Stimulated activated CD8-positive, alpha-beta memory T cell treated with anti-CD3 and anti-CD28 coated beads, Interleukin-2, amount 100 ng/mL, for 1 hour (primary cell): ENCODE measurements at places on chromosomes 1 and 21.

DNA sequence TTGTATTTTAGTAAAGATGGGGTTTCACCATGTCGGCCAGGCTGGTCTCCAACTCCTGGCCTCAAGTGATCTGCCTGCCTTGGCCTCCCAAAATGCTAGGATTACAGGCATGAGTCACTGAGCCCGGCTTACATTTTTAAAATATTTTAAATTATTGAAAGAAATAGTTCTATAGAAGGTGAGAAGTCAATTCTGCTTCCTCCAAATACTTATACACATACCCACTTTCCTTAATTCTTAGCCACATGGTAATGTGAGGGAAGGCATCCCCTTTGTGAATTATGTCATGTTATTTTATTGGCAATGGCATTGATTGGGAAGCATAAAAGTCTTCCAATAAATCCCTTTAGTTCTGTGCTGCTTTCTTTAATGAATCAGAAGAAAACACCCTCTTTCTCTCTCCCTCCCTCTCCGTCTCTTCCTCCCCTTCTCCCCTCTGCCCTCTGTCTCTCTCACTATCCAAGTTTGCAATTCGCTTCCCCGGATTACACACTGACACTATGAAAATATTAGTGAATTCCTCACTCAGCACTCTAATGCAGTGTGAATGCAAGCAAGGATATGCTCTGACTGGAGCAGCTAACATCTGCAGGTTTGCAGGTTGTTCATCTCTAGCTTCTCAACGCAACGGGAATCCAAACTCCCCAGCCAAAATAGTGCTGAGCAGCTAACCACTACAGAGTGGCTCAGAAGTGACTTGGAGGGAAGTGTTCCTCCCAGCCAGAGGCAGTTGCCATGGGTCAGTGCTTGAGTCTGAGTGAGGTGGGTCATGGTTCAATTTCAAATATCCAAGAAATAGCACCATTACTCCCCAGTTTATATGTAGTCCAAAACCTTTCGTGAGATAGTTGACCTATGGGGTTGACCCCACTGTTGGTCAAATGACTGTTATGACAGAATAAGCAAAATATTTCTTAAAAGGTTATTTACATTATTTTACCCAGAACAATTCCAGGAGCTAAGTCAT lies 77.8 kb upstream of the CD55 start:
- DNase-seq, result no peak

DNA sequence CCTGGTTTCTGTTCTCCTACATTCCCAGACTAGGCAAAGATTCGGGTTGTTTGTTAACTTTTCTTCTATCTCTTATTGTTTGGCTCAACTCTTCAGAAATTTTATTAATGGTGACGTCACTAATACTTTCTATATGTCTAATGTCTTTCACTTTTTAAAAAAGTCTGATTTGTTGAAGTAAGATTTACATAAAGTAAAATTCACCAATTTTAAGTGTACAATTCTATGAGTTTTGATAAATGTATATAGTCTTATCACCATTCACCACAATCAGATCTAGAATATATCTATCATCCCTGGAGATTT lies 27.8 kb downstream of the EXTL2 start:
- no peak for DNase-seq

DNA sequence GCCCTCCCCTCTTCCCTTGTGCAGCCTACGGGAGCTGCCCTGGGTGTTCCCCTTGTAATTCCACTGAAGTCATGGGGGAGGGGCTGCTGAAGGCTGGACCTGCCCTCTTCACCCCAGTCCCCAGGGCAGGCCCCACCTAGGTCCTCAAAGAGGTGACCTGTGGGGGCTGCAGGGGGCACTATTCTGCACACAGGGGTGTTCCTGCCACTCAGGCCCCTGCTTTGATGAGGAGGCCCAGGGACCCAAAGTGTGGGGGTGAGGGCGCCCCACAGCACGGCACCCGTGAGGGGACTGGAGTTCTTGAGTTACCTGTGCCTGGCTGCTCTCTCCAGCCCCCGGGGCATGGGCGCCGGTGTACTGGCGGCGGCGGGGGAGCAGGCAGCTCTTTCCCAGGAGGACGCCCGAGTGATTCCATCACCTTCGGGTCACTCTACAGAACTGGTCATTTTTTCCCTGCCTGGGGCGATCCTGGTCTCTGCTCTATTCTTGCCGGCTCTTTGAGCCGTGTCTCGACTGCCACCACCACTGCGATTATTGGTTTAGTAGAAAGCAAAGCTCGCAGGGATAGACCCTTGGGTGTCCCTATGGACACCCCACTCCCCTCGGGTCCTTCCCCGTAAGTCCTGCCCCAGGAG lies 6.9 kb upstream of the PRDM16 start:
- no peak for DNase-seq

- no peak for DNase-seq
These were observed 35.0 kb downstream of the TCEANC2 start for GRCh38 chr1:54088385-54088784.

DNA sequence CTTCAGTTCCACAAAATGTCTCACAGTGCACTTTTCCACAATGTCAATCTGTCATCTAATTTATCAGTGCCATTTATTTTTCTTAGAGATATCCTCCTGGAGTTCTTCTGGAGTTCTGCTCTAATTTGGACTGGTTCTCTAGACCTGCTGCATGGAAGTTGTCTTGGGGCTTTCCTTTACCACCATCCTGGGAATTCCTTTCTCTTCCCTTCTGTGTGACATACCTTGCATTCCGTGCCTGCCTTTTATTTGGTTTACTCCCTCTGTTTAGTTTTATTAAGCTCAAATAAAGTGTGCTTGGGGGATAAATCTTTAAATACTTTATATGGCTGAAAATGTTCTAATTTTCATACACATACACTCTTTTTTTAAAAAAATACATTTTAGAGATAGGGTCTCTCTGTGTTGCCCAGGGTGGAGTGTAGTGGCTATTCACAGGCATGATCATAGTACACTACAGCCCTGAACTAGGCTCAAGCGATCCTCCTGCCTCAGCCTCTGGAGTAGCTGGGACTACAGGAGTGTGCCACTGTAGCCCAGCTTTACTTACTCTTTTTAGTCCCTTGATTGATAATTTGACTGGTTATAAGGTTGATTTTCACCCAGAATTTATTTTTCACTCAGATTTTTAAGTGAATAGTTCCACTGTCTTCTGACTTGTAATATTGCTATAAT lies 14.4 kb downstream of the MTF2 start:
- DNase-seq, result no peak

DNA sequence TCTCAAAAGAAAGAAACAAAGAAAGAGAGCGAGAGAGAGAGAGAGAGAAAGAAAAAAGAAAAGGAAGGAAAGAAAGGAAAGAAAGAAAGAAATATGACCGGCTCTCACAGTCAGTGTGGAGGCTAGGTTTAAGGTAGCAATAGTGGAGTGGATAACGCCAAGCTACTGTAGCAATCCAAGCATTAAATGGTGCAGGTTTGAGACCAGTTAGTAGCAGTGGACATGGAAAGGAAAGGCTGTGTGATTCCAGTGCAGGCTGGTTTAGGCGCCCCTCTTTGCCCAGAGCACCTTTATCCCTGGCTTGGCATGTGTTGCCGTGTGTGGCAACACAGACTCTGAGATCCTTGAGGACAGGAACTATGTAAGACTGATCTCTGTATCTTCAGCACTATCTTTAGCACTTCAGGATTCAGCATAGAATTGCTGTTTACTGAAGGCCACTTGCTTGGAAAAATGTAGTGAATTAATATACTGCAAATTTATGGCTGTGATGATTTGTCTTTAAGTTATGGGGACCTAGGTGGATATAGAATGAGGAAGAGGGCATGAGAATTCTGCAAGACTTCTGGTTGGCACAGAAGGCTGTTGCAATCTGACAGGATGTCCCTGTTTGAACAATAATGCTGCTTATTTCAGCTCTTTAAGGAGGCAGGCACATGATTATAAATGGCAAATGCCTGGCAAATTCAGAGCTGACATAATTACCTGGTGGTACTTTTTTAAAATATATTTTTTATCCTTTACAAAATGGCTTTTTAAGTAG lies 10.8 kb upstream of the OSBPL9 start:
- DNase-seq, result no peak
